ENCODE measurements at places on chromosomes 11 and 22.

DNA sequence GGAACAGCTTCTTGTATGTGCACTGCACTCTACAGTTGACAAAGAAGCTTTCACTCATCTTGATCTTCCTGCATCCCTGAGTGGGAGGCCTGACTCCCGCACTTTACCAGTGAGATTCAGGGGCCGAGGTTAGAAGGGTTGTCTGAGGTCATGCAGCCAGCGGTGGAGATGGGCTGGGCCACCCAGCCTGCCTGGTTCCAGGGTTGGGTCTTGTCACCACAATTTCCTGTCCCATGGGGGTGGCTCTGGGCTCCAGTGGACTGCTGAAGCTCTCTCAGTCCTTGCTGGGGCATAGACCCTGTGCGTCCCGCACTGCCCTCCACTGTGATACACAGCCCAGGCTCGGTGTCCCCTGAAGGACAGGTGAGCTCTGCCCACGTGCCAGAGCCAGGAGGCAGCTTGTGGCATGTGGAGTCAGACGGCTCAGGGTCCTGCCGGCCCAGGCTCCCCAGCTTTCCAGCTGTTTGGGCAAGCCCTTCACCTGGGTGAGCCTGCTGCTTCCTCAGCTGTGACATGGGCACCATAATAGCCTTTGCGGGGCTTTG, 6.9 kb upstream of the MYO7A start:
- no peak for ATAC-seq

- no peak for ATAC-seq
These were observed 57.3 kb downstream of the WNT7B start for GRCh38 chr22:45919504-45920286.

GRCh38 chr22:19747551-19747950, 13.0 kb upstream of the TBX1 start:
- ATAC-seq: no peak

GRCh38 chr11:75868990-75869389, 54.0 kb downstream of the UVRAG start:
- no peak for ATAC-seq

DNA sequence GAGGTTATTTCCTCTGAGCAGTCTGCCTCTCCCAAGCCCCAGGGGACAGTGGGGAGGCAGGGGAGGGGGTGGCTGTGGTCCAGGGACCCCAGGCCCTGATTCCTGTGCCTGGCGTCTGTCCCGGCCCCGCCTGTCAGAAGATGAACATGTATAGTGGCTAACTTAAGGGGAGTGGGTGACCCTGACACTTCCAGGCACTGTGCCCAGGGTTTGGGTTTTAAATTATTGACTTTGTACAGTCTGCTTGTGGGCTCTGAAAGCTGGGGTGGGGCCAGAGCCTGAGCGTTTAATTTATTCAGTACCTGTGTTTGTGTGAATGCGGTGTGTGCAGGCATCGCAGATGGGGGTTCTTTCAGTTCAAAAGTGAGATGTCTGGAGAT, 3.1 kb downstream of the PIM3 start:
- ATAC-seq: no peak

DNA sequence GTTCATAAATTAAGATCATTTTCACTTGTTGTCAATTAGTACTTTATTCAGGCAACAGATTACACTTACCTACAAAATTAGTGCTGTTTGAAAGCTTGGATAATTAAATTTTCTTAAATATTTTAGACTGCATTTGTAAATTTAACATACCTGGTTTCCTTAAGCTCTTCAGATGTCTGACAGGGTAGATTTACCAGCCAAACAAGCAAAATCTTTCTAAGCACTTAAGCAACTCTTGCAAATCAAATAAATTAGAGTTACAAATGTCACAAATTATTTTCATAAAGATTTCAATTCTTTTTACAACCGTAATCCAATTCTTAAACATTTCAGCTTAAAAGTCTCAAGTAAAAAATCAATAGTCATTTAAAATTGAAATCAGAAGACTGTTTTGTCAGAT, 129.8 kb downstream of the DBX1 start:
- ATAC-seq: no peak

DNA sequence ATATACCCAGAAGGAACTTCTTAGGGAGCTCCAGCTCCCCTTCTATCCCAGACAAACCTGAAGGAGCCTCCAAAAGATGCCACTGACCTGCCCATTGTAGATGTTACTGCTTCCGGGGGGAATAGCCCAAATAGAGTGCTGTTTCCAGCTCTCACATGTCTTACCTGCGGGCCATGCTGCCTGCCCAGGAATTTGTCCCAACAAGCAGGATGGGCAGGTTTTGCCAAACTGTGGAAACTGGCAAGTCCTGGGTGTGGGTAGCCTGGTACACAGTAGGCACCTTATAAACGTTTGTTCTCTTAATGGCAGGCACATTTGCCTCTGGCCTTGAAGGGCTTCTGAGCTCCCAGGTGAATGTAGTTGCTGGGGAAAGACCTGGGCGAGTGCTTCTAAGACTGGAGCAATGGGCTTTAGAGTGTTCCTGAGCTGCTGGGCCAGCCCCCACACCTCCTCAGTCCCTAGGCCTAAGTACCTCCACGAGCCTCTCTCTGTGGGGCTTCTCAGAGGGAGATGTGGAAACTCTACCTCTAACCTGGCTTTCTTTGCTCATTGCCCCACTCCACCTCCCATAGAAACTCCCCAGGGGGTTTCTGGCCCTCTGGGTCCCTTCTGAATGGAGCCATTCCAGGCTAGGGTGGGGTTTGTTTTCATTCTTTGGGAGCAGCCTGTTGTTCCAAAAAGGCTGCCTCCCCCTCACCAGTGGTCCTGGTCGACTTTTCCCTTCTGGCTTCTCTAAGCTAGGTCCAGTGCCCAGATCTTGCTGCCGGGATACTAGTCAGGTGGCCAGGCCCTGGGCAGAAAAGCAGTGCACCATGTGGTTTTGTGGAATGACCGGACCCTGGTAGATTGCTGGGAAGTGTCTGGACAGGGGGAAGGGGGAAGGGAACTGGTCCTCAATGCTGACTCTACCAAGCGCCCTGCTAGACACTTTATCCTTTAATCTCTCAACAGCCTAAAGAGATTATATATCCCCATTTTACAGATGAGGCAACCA, 37.2 kb downstream of the LIMK2 start:
- no peak for ATAC-seq
